ENCODE measurements at places on chromosomes 4 and X. TPM values are rescaled to one million over a fixed set of nuclear protein-coding genes. Genes with fewer than 3 reads are reported as not detected.

CXCL11 gene
- total RNA-seq = not detected

CLIC2 gene
- total RNA-seq = 21.0 TPM

PNMA6F gene
- not detected for total RNA-seq

PRDM5 gene
- total RNA-seq = 24.5 TPM

DMP1 gene
- not detected for total RNA-seq

PAGE1 gene
- not detected for total RNA-seq
